ENCODE measurements at places on chromosomes 2 and 18. TPM values are rescaled to one million over a fixed set of nuclear protein-coding genes. Genes with fewer than 3 reads are reported as not detected.

- no peak for DNase-seq
Measured at GRCh38 chr2:117967977-117968718, 45.7 kb downstream of the CCDC93 start.

GRCh38 chr18:62988471-62988870 is 273.1 kb downstream of the PHLPP1 start:
- DNase-seq: no peak

- peak; percentile 66 for DNase-seq
Measured at GRCh38 chr18:34809451-34810072, 99.5 kb downstream of the DTNA start.

DNA sequence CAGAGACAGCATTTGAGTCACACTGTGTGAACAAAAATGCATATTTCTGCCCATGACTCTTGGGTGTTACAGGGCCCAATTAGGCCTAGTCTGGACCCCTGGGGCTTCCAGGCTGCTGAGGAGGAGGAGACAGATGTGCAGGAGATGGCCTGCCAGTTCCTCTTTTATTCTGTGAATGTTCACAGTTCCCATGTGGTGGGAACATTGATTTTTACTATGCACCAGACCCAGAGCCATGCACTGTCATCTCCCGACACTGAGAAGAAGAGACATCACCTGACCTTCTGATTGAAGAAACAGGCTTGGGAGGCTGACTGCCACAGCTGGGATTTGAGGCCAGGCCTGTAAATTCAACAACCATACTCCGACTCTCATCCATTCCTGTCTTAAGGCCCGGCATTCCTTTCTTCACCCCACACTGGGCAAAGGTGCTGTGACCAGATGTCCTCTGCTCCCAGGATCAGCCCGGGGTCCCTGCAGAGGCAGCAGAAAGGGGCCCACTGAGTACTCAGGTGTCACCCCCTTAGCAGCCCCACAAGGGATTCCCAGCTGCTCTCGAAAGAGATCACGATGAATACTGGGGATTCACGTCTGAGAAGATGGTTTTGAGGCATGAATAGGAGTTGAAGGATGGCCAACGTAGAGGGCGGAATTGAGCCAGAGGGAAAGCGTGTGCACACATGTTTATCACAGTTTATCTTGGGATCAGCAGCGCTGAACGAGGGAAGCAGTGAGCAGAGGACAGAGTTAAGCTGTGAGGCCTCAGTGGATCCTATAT is 3.6 kb upstream of the TFCP2L1 start:
- no peak for DNase-seq

DNA sequence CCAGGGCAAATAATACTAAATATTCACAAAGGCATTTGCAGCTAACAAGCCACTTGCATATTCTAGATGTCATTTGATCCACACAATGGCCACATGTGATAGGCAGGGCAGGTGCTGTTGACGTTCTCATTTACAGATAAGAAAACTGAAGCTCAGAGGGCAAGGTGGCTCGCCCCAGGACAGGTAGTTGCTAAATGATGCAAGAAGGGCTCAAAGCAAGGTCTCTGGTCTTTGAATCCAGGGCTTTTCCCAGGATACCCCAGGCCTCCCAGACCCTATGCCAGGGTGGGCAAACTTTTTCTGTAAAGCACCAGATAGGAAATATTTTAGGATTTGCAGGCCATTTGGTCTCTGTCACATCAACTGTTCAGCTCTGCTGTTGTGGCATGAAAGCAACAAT is 35.1 kb downstream of the LOXHD1 start:
- DNase-seq: no peak

DNA sequence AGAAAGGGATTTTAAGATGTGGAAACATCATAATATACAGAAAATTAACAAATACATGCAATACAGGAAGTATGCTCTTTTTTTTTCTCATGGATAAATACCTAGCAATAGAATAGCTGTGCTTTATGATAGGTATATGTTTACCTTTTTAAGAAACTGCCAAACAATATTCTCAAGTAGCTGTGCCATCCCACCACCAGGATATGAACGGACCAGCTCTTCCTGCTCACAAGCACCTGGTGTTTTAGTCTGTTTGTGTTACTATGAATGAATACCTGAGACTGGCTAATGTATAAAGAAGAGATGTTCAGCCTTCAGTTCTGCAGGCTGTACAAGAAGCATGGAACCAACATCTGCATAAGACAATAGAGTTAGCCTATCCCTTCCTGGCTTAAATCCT is 19.9 kb upstream of the UGT1A8 start:
- DNase-seq: no peak

GRCh38 chr2:146931109-146931508 is 913.7 kb upstream of the ACVR2A start:
- DNase-seq: no peak

DNA sequence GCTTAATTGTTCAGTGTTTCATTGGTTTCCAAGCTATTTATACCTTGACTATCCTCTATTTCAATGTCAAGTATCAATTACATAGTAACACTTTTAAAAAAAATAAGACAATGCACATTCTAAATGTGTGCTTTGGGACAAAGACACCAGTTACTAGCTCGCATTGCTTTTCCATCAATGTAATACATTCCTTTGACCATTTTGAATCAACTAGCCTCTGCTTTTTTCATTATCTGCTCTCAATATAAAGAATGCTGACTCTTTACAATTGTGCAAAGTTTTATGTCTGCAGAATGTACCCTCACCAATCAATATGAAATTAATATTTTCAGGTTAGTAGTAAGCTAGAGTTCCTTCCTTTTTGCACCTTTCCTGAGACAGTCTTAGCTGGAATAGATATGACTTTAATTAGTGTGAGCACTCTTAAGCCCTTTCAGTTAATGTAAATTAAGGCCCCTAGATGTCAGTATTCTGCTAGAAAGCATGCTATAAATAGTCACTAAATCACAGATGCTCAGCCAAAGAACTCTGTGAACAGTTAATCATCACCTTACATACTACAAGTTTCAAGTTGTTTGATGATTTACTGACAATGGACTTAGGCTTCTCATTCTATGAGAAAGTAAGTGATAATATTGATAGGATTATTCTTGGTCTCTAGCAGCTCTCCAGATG is 413.6 kb downstream of the PTH2R start:
- DNase-seq: peak; percentile 18

GRCh38 chr2:45028276-45028675 is 19.0 kb upstream of the SIX2 start:
- DNase-seq: peak; percentile 66

DNA sequence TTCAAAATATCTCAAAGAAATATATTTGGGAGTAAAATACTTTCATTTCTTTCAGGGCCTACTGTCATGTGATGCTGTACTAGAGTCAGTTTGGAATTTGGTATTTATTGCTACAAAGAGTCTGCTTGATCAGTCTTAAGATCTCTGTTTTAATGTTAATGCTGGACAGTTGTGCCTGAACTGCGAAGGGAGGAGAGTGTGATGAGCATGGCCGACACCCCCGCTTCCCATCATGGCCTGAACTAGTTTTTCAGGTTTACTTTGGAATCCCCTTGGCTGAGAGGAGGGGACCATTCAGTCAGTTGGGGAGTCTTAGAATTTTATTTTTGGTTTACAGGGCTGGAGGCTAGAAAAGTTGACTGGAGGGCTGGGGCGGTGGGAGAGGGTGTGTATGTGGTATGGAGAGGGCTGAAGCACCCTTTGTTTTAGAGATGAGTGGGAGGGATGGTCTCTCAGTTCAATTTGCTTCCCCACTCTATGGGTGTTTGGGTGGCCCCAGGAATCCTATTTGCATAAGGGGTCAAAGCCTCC is 20.9 kb upstream of the TEX44 start:
- no peak for DNase-seq

- no peak for DNase-seq
Measured at GRCh38 chr2:224711859-224712665, 4.1 kb downstream of the CCDC195 start.

DNA sequence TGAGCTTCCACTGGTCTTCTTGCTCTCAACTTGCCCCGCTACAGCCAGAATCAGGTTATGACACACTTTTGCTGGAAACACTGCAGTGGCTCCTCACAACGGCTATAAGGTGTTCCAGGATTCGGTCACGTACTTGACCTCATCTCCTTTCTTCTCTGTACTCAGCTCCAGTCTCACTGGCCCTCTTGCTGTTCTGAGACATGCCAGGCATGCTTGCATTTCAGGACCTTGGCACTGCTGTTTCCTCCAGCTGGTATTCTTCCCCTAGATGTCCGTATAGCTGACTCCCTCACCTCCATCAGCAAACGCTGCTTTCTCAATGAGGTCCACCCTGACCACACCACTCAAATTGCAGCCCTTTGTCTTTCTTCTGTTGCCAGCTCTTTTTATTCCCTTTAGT is 31.9 kb upstream of the C1GALT1C1L start:
- DNase-seq: no peak

- DNase-seq: no peak
Measured at GRCh38 chr2:151974988-151975387, 123.9 kb downstream of the CACNB4 start.

DNA sequence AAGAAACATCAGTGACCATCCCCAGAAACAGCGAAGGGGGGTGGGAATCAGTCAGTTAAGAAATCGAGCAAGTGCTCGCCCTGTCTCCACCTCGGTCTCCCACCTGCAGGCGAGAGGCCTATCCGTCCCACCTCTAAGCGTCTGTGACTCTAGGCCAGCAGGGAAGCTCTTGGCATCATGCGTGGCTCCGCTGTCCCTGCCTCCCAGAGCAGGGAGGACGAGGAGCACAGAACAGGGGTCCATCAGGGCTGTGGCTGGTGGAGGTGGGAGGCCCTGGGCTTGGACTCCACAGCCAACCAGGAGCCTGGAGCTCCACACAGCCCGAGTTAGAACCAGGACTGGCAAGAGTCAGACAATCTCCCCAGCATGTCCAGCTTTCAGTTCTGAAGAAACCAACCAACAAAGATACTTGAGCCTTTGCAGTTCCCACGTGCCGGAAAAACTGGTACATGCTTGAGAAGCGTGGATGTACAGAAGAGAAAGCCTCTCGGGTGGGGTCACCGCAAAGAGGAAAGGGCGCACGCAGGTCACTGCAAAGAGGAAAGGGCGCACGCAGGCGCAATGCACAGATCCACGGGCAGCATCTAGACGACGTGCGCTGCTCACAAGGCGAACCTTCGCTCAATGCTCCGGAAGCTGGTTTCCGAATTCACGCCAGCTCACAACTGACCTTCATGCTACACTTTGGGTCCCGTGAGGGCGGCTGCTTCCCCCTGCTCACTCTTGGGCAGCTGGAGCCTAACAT is 104.5 kb upstream of the ALKAL2 start:
- no peak for DNase-seq

DNA sequence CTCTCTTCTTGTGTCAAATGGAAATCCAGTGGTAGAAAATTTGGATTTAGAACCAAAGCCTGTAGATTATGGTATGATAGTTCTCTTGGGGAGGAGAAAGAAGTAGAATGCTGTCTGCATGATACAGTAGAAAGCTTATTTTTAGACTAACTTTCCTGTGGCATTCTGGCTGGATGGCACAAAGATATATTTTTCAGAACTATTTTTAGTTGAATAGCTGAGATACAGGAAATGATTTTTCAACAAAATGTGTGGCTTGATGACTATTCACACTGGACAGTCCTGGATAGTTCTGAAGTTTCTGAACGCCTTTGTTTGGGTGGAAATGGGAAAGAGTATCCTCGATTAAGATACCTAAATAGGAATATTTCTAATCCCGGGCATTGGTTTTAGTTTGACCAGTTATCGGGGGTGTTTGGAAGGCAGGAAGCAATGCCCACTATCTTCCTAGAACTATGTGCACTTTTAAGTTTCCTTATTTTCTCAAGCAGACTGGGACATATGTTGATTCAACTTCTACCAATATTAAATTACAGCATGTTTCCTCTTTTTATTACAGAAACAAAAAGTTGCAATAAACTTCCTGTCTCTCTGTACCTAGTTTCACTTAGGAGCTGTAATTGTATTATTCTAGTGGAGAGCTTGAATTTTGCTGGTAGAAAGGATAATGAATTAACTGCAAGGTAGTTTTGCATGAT is 32.1 kb downstream of the GDF7 start:
- DNase-seq: no peak

DNA sequence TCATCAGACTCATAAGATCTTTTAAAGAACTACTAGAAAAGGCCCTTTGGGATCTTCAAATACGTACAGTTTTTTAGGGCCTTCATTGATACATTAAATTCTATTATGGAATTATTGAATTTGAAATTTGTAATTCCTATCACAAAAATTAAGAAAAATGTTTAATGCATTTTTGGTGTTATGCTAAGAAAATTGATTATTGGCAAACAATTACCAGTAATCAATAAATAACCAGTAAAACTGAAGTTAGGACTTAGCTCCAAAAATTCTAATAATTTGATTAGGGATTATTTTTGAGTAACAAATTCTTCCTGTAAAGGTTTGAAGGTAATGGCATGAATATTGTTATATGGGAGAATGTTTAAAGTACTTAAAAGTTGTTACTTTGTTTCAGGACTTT is 119.3 kb downstream of the UBR3 start:
- DNase-seq: no peak

DNA sequence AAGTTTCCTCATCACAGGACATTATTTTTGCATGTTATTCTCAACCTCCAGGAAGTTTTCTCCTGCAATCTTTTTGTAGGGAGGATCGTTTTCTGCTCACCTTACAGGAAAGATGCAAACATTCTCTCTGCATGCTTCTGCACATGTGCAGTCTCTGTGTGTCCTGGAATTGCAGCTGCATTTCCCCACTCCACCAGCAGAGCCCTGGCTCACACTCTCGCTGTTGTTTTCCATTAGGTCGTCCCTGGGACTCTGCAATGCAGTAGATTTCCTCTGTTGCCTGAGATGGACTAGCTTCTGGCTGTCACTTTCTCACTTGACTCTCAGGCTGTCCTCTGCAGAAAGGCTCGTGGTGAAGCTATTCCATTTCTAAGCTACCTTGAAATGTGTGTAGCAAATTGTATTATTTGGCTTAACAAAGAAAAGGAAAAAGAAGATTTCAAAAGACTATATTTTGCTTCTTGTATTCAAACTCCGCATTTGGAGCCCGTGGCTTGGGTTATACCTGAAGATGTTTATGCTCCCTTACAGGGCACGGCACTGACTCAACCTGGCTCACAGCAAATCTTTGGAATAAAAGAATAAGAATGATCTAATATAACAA is 346.7 kb downstream of the RAD51AP2 start:
- DNase-seq: peak; percentile 63

- DNase-seq: no peak
Measured at GRCh38 chr2:55610954-55611743, 6.3 kb downstream of the PPP4R3B start.

Gene CPS1
- 18.4 TPM for total RNA-seq

Gene RAB31
- total RNA-seq: 6.1 TPM

Gene EVX2
- total RNA-seq: not detected

Gene ATP8B1
- total RNA-seq: 1.4 TPM

Gene MALL
- 1.8 TPM for total RNA-seq

Gene FAM98A
- 69.0 TPM for total RNA-seq

Gene ZAP70
- not detected for total RNA-seq

Gene TEKT4
- not detected for total RNA-seq

Gene SERPINB4
- total RNA-seq: not detected

Gene SERPINB3
- 0.28 TPM for total RNA-seq

Gene SH3RF3
- 21.7 TPM for total RNA-seq

Gene REG3A
- total RNA-seq: not detected

Gene RTP5
- total RNA-seq: not detected

Gene ANKRD44
- total RNA-seq: 6.9 TPM

Gene CCDC138
- 3.5 TPM for total RNA-seq

Gene DGUOK
- total RNA-seq: 92.3 TPM

Measured in MCF 10A (cell line).